ENCODE measurements at places on chromosomes 5 and 9.

GRCh38 chr9:21853414-21853813, 51.0 kb downstream of the MTAP start:
- DNase-seq = no peak

- DNase-seq = no peak
Measured at GRCh38 chr9:121249563-121249962, 18.4 kb upstream of the GSN start.

GRCh38 chr5:97943036-97943435, 760.0 kb upstream of the RIOK2 start:
- DNase-seq = no peak

DNA sequence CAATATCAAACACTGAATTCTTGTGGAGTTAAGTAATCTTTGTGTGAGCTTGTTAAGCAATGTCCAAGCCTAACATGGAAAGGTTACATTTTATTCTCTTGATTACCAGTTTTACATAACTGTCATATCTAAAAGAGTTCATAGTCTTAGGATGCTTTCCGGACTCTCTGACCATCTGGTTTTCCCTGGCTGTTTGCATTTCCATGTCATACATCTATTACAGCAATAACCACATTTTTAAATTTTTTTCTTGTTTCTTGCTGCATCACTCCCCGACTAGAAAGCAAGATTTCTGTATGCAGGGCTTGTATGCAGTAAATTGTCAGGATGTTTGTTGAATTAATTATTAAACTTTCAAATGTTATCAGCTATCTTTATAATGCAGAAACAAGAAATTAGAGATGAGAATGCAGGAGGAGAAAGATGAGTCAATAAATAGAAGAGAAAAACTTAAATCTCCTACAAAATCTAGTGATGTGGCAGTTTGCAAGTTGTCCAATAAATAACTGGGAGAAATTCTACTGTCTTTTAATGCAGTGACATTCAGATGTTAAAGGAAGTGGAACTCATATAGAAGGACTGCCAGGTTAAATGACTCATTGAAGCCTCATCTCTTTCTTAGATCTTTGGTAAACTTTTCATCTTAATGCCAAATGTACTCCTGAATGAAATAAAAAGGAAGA, 179.6 kb upstream of the SGCD start:
- DNase-seq = no peak

DNA sequence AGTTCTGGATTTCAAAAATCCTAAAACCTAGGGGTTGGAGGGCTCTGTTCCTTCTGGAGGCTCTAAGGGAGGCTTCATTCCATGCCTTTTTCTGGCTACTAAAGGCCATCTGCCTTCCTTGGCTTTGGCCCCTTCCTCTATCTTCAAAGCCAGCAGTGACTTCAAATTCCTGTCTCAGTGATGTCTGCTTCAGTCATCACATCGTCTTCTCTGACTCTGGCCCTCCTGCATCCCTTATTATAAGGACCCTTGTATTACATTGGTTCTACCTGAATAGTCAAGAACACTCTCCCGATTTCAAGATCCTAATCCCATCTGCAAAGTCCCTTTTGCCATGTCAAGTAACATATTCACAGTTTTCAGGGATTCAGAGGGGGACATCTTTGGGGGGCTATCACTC, 60.3 kb downstream of the GNA14 start:
- no peak for DNase-seq

- DNase-seq = no peak
Measured at GRCh38 chr5:40652441-40653220, 27.1 kb upstream of the PTGER4 start.

- DNase-seq = no peak
Measured at GRCh38 chr9:104367507-104367906, 136.6 kb upstream of the OR13F1 start.

DNA sequence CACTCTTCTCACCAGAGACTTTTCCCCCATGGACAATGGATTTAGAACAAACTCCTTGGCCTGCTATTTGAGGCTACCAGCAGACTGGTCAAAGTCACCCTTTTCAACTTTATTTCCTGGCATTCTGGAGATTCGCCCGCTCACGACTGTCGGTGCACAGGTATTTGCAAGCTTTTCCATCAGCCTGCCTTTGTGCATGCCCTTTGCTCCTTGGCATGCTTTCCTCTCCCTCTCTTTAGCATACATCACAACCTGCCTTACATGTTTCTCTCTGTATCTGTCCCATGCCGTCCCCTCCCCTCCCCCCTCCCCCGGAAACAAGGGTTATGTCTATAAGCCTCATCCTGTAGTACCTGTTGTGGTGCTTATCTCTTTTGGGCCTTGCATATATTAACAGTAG, 257.1 kb downstream of the AOPEP start:
- no peak for DNase-seq

- no peak for DNase-seq
Measured at GRCh38 chr5:112795944-112796678, 58.4 kb downstream of the APC start.

- no peak for DNase-seq
Measured at GRCh38 chr5:145479857-145480256, 355.3 kb downstream of the PRELID2 start.

DNA sequence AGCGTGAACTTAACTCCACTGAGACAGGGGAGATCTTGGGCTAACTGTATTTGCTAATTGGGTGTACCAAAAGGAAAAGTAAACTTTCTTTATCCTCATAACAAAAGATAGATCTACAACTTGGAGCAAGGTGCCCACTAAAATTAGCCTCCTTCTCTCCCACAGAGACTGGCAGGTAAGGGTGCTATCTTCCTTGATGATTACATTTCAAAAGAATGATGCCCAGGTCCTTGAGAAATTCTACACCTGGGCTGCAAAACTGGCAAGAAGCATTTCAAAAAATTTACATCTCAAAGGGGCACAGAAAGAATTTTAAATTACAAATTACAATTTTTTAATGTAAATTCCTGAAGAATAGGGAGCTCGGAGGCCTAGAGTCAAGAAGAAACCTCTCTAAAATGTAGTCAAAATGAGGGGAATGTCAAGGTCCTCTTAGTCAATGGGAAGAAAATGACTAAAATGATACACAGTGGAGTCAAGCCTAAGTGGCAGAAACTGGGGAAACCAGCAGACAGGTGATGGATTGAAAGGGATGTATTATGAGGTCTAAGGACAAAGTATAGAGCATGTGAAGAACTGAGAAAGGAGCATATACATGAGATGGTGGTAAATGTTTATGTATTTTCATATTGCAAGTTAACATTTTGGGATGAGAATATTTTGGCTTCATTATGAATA, 348.3 kb upstream of the TUSC1 start:
- no peak for DNase-seq

GRCh38 chr9:2158766-2159430, 143.8 kb downstream of the SMARCA2 start:
- DNase-seq = no peak

- no peak for DNase-seq
Measured at GRCh38 chr5:6175172-6175854, 203.0 kb downstream of the MED10 start.
